ENCODE measurements at places on chromosomes 5 and 9. TPM values are rescaled to one million over a fixed set of nuclear protein-coding genes. Genes with fewer than 3 reads are reported as not detected.

- DNase-seq, result no peak
Observed at GRCh38 chr9:102405218-102405867, 589.8 kb upstream of the CYLC2 start.

DNA sequence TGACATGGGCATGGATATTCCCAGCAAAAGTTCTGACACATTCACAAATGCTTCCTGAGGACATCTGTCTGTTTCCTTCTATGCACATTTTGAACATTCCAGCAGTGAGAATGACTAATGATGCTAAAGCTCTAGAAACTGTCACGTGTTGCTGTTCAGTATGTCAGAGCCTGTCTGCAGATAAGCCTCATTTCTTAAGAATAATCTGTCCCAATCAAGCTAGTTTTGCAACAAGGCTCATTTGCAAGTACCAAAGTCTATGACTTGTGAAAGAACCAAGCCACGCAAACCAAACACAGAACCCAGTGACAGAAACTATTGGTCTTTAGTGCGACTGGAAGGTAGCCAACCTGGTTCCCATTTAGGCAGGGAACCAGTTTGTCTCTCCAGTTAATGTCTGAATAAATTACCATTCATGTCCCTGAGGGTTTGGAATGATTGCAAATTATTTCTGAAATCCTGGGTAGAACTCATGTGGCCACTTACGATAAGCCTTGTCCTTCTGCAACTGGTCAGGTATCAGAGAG, 178.5 kb downstream of the C9orf152 start:
- DNase-seq, result no peak

- no peak for DNase-seq
Observed at GRCh38 chr5:174972291-174972690, 247.9 kb downstream of the MSX2 start.

DNA sequence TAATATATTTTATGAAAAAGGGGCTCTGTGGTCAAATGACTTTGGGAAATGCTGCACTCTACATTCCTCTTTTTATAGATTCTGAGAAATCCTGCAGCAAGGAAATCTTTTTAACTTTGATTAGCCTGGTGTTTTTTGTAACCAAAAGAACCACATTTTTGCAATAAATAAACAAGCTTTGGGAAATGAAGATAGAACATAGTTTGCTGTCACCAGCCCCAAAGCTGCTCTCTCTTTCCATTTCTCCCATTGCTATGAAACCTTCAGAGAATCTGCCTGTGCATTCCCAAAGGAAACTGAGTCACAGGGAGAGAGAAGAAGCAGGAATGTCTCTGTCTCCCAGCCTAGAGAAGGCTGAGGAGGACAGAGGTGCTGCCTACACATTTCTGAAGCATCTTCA, 59.0 kb downstream of the COL15A1 start:
- DNase-seq, result no peak

DNA sequence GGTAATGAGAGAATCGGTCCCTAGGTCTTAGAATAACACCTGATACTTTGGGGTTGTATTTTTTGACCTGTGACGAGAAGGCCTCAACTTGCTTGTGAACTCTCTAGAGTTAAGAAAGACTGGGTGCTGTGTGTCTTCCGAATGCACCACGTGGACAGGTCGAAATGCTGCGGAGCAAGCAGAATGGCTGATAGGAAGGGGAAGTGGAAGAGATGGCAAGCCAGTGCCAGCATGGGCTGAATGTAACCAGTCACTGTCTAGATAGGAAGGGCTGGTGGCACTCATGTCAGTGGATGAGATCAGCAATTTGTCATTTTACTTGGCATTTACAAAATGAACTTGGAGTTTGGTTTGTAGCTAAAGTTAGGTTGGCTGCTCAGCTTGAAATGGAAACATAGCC, 5.6 kb downstream of the OTULINL start:
- no peak for DNase-seq

The CDH18 gene
- not detected for total RNA-seq

The NPR3 gene
- total RNA-seq, result 15.0 TPM

The MOCS2 gene
- 35.8 TPM for total RNA-seq

- DNase-seq, result no peak
Observed at GRCh38 chr9:92656537-92656925, 13.4 kb downstream of the IPPK start.

GRCh38 chr5:174303437-174304045, 258.0 kb downstream of the NSG2 start:
- DNase-seq, result no peak
